ENCODE measurements at places on chromosomes 1 and 21. TPM values are rescaled to one million over a fixed set of nuclear protein-coding genes. Genes with fewer than 3 reads are reported as not detected.

DNA sequence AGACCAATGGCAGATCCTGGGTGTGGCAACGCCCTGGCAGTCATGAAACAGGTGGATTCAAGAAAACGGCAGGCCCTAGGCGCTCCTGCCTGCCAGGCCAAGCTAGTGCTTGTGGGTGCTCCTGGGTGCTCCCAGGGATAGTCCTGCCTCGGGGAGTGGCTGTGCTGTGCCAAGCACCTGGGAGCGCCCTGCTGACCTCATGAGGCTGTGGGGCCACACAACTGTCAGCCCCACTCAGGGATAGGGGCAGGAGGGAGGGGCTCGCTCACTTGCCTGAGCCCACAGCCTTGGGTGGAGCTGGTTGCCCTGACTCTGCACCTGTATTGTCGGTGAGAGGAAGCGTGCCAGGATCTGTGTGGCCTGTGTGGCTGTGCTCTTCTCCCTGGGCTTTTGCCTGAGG is 9.4 kb downstream of the SNAP47 start:
- DNase-seq, result no peak
- H3K36me3 ChIP-seq, result peaks cover 13% of the 10 kb centered on the region
- no peak overlapping the region for H3K4me3 ChIP-seq
- H3K4me1 ChIP-seq, result peaks cover 49% of the 10 kb centered on the region
- no peaks in the 10 kb centered on the region for H3K27me3 ChIP-seq

DNA sequence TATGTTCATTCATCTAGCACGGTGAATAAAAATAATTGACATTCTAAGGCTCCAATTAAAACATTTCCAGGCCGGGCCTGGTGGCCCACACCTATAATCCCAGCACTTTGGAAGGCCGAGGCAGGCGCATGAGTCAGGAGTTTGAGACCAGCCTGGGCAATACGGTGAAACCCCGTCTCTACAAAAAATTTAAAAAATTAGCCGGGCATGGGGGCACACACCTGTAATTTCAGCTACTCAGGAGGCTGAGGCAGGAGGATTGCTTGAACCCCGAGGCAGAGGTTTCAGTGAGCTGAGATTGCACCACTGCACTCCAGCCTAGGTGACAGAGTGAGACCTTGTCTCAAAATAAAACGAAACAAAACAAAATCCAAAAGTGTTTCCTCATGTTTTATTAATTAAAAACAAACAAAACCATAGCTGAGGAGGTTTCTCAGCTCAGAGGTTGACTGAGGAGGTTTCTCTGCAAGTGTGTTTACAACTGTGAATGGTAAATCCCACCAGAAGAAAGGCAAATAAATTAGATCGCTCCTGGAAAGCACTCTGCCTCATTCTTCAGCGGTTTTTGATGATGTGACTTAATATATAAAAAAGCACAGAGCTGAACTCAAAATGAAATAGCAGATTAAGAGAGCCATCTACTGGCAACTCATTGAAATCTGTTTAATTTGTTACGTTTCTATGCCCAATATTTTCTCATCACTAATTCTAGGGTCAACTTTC is 37.7 kb upstream of the ATG4C start:
- DNase-seq, result no peak
- no peak overlapping the region for H3K27ac ChIP-seq
- no peak overlapping the region for H3K4me3 ChIP-seq

DNA sequence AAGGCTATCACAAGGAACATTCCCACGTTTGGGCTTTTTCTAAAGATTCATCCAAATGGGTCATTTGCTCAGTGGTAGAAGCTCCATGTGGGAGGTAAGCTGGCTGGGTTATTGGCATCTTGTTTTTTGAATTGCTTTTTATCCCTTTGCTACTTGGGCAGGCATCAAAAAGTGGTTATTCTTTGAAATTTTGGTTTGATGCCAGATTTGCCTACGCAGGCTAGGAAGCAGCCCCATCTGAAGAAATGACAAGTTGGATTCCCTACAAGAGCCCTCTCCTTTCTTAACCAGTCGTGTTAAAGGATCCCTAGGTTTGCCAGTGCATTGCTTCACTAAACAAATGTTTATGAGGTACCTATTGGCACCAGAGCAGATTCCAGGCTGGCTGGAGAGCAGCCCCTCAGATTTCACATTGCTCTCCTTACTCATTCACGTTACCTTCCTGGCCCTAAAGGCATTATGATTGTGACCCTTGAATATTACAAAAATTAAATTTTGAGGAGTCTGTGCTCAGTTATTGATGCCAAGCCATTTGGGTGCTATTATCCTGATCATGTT is 38.8 kb downstream of the ARID1A start:
- peaks cover 62% of the 10 kb centered on the region for H3K36me3 ChIP-seq
- no peak for DNase-seq
- H3K4me3 ChIP-seq, result no peak overlapping the region
- no peak overlapping the region for H3K27ac ChIP-seq

- no peak overlapping the region for H3K27ac ChIP-seq
- no peak for DNase-seq
- no peaks in the 10 kb centered on the region for H3K27me3 ChIP-seq
- no peak overlapping the region for H3K4me3 ChIP-seq
- H3K4me1 ChIP-seq, result no peaks in the 10 kb centered on the region
Observed at GRCh38 chr21:23542097-23542496, 2065.2 kb downstream of the MRPL39 start.

- peaks cover 9% of the 10 kb centered on the region for H3K27me3 ChIP-seq
- H3K36me3 ChIP-seq, result peaks cover 5% of the 10 kb centered on the region
- H3K4me3 ChIP-seq, result no peak overlapping the region
- H3K4me1 ChIP-seq, result peaks cover 47% of the 10 kb centered on the region
- no peak overlapping the region for H3K27ac ChIP-seq
- peak; percentile 65 for DNase-seq
Observed at GRCh38 chr1:33086384-33086850, 5.5 kb downstream of the AZIN2 start.

DNA sequence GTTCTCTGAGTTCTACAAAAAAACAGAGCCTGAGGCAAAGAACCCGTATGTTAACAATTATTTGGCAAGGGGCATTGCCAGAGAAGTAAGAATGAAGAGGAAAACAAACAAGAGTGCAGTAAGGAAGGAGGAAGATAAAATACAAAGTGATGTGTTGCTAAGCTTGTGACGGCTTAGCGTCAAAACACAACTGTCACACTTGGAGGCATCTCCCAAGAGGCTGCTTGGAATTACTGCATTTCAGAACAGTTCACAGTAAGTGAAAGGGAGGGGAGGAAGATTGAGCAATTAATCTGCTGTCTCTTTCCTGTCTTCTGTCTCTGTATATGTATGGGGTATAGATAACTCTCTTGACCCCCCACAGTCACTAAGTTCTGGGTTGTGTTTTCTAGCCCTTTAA is 1017.0 kb upstream of the TMPRSS15 start:
- H3K27me3 ChIP-seq, result no peaks in the 10 kb centered on the region
- no peak overlapping the region for H3K4me3 ChIP-seq
- H3K27ac ChIP-seq, result no peak overlapping the region
- no peaks in the 10 kb centered on the region for H3K4me1 ChIP-seq
- no peak for DNase-seq
- H3K36me3 ChIP-seq, result no peaks in the 10 kb centered on the region

- no peak overlapping the region for H3K27ac ChIP-seq
- no peak overlapping the region for H3K4me3 ChIP-seq
- H3K4me1 ChIP-seq, result peaks cover 2% of the 10 kb centered on the region
Observed at GRCh38 chr1:200242110-200243041, 167.5 kb downstream of the ZNF281 start.

- peaks cover 57% of the 10 kb centered on the region for H3K36me3 ChIP-seq
- peaks cover 67% of the 10 kb centered on the region for H3K4me1 ChIP-seq
- no peak for DNase-seq
- peak overlapping the region; percentile 88 for H3K27ac ChIP-seq
Observed at GRCh38 chr1:31920956-31921355, 17.2 kb downstream of the PTP4A2 start.

Gene MFSD2A
- 2.9 TPM for total RNA-seq

Gene CFHR1
- not detected for total RNA-seq
